ENCODE measurements at places on chromosomes 2 and 18. TPM values are rescaled to one million over a fixed set of nuclear protein-coding genes. Genes with fewer than 3 reads are reported as not detected.

Gene STON1
- total RNA-seq: 13.3 TPM

DNA sequence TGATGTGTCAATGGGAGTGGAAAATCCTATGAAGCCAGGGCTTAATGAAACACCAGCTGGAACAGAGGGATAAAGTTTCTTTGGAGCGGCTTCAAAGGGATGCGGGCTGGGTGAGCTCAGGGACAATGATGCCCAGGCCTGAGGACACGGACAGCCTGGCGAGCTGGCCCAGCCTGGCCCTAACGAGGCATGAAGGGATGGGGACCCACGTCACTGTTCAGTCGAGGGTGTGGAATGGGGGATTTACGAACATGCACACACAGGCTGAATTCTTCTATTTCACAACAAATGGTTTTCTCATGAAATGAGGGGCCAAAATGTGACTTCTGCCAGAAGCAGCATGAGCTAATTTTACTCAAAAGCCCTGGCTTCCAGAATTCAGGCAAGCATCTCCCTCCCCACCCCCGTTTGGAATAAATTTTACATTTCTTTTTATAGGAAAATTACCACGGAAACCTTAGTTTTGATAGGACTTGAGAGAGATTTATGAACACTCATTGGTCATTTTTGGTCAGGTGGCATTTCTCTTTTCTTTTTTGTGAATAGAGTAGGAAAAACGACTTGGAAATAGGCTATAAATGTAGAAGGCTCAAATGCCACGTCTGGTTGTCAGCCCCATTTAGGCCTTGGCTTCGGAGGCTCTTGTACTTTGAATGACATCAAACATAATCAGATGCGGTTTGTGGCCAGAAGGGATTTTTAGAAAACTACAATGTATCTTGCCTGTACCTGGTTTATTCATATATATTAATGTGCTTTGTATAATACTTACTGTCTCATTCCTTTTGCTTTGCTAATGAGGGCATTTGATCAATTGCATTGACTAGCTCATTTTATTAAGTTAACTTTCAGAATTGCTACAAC lies 893.8 kb upstream of the CELF4 start:
- DNase-seq: no peak

GRCh38 chr2:38658613-38659012 lies 7.3 kb upstream of the GALM start:
- DNase-seq: no peak

- DNase-seq: peak; percentile 68
Observed at GRCh38 chr18:76922107-76922506, 99.8 kb downstream of the ZNF236 start.

Gene RGPD3
- total RNA-seq: not detected

GRCh38 chr18:59810735-59811520 lies 88.9 kb upstream of the PMAIP1 start:
- no peak for DNase-seq

DNA sequence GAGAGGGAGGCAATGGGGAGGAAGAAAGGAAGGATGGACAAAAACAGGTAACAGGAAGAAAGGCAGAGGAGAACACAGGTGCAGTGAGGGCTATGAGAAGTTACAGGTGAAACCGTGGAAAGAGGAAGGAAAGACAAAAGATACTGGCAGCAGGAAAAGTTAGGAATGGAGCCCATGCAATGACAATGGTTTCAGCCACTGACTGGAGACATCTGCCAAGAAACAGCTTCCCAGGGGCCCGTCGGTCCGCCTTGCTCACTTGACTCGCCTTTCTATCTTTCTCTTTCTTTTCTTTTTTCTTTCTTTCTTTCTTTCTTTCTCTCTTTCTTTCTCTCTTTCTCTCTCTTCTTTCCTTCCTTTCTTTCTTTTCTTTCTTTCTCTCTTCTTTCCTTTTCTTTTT lies 37.5 kb downstream of the ST8SIA5 start:
- DNase-seq: no peak

- no peak for DNase-seq
Observed at GRCh38 chr18:10579079-10579867, 53.4 kb downstream of the NAPG start.

DNA sequence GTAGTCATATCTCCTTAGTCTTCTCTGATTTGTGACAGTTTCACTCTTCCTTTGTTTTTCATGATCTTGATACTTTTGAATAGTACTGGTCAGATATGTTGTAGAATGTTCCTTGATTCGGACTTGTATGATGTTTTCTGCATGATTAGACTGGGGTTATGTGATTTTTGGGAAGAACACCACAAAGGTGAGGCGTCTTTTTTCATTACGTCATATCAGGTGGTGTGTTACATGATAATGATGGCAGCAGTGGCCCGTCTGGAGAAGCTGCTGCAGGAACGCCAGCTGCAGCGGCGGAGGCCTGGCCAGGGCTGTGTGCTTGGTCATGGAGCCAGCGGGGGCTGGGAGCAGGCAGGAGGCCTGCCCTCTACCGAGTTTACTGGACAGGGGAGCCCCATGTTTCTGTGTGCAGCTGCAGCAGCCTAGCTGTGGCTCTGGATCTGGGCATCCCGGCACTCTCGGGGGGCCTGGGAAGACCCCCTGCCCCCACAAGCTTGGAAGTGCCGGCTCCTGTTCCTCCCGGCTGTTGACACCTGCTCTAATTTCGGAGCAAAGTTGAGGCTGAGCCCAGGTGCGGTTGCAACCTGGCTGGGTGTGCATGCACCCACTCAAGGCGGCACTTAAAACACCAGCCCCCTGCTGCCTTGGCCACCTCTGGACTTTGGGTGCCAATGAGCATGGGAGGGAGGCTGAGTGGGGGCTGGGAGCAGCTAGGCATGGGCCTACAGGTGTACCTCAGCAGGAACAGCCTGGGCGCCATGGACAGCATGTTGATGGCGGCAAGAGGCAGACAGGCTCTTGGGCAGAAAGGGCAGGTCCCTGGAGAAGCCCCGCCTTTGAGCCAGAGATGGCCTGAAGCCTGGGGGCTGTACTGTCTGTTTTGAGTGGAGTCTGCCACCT lies 26.1 kb downstream of the SLC4A10 start:
- peak; percentile 34 for DNase-seq

DNA sequence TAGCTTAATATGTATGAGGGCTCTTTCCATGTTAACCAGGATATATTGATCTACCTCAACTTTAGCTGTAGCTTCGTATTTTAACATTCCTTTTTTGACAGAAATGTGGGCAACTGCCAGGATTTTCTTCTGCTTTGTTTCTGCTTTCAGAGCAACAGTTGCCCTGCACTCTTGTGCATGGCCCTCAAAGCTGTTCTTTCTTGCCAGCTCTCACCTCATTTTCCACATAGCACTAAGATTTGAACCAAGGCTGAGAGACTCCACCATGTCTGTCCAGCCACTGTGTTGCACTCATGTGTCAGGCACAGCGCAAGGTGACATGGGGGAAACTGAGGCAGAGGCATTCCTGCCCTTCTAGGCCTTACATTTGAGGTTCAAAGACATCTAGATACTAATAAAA lies 422.8 kb upstream of the RAB12 start:
- no peak for DNase-seq

- DNase-seq: no peak
Observed at GRCh38 chr2:202510911-202511310, 123.9 kb upstream of the FAM117B start.

- DNase-seq: no peak
Observed at GRCh38 chr2:147495734-147496133, 349.1 kb upstream of the ACVR2A start.

- DNase-seq: no peak
Observed at GRCh38 chr2:9548506-9548905, 7.1 kb downstream of the ADAM17 start.

Data from right cardiac atrium (tissue), 5 donors.